ENCODE measurements at places on chromosomes 5 and 9.
A peak's percentile ranks its signal among the peaks of the same experiment; 100 is the strongest.

DNA sequence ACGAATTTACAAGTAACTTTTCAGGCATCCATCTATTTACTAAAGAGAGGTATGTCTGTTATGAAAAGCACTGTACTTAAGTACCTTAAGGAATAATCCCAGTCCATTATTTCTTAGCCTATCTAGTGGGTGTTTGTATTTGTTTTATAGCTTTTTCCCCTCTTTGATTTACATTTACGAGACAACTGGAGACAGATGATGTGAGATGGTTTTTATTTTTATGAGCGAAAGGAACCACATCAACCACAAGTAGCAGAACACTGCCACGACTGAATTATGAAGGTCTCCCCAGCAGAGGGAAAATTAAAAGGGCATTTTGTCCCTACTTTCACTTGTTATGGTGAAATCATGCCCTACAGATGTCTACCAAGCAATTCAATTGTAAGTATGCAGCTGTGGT, 357.8 kb downstream of the NFIB start:
- DNase-seq = no peak

DNA sequence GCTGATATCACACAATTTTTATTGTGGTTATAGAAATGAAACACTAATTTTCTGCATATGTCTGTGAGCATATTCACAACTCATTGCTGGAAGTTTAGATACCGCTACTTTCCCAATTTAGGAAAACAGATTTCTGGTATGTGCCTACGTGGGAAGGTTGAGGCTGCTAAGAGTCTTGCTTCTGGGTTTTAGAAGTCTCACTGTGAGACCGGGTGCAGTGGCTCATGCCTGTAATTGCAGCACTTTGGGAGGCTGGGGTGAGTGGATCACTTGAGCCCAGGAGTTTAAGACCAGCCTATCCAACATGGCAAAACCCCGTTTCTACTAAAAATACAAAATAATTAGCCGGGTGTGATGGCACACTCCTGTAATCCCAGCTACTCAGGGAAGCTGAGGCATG, 39.6 kb downstream of the UBAP1 start:
- DNase-seq = no peak

DNA sequence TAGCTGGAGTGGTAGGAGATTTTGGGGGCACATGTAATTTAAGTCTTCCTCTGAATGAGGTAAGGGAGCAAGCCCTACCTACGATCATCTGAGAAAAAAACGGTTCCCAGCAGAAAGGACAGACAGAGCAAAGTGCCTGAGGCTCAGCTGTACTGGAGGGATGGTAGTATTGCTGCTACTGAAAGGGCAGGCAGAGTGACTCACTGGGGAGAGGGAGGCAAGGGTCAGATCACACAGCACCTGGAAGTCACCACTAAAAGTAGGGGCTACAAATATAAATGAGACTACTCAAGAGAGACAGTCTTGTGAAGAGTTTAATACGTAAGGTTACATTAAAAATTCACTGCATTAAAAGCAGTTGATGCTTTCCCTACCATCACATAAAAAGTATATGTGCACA, 75.9 kb downstream of the NFIB start:
- no peak for DNase-seq

- DNase-seq = no peak
Measured at GRCh38 chr5:67842806-67843205, 372.8 kb upstream of the PIK3R1 start.

- DNase-seq = no peak
Measured at GRCh38 chr5:116861666-116862065, 287.0 kb upstream of the SEMA6A start.

GRCh38 chr5:86613455-86613854, 4.3 kb upstream of the COX7C start:
- DNase-seq = no peak

GRCh38 chr5:180084638-180085561, 13.3 kb upstream of the RNF130 start:
- no peak for DNase-seq

GRCh38 chr9:93225417-93225816, 41.5 kb downstream of the WNK2 start:
- no peak for DNase-seq

DNA sequence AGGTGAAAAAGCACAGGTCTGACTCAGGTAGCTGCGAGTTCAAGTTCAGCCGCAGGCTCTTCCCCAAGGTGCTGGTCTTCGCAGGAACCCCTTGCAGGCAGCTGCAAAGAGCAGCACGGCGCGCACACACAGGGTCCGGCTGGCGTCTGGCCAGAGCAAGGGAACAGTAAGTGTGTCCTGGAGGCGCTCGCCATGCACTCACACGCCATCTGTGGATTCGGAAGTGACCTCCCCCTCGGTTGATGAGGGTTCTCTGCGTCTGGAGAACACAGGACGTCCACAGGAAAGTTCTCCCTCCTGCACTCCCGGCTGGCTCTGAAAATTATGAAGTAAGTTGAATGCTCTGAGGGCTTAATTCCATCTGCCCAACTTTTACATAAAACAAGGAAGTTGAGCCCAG, 14.0 kb upstream of the EGFL7 start:
- no peak for DNase-seq

DNA sequence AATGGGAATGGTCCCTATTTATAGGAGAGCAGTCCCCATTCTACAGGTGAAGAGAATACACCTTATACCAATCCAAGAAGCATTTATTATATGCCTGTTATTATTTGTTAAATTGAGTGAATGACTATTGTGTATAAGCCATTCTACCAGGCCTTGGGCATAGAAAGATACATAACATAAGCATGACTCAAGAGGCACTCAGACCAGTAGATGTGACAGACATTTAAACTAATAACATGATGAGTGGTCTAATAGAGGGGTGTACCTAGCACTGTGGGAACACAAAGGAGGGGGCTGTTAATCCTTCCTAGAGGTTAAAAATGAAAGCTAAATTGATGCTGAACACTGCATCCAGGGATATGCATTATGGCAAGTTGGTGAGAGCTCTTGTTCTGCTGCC, 145.0 kb upstream of the TNC start:
- no peak for DNase-seq

GRCh38 chr5:135032695-135032998, 1.4 kb downstream of the PITX1 start:
- no peak for DNase-seq

GRCh38 chr5:58241389-58241788, 218.5 kb downstream of the PLK2 start:
- no peak for DNase-seq

DNA sequence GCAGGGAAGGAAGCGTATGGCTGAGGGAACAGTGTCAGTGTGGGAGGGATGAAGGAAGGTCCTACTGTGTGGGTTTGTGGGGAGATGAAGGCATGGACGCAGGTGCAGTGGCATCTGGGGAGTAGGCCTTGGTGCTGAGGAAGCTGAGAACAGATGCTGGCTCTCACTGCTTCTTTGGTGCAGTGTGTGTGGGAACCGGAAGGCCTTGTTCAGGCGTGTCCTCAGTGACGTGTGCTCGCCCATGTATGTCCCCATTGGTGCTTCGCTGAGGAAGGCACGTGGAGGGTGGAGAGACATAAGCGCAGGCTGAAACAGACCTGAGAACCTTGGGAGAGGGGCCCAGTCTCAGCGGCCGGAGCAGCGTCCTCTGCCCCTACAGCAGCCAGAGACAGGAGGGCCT, 18.7 kb downstream of the ADAMTS13 start:
- DNase-seq = no peak

DNA sequence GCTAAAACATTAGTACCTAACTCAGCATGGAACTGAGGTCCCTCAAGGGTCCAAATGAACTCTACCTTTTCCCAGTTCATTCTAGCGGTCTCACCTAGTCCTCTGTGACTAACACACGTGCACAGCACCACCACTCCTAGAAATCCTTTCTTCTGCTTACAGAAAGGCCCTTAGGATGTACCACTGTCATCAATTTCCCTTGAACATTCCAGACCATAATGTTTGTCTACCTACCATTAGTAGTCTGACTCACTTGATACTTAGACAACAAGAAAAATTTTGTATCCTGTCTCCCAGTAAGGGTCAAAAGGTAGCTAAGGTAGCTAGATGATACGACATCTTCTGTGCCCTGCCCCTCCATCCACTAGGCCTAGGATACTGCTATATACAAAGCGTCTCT, 166.6 kb downstream of the TSSK1B start:
- DNase-seq = no peak

- no peak for DNase-seq
Measured at GRCh38 chr9:86454701-86455615, 100.7 kb upstream of the TUT7 start.

- peak; percentile 60 for DNase-seq
Measured at GRCh38 chr9:137087409-137087925, 682 bp downstream of the MAN1B1 start.

DNA sequence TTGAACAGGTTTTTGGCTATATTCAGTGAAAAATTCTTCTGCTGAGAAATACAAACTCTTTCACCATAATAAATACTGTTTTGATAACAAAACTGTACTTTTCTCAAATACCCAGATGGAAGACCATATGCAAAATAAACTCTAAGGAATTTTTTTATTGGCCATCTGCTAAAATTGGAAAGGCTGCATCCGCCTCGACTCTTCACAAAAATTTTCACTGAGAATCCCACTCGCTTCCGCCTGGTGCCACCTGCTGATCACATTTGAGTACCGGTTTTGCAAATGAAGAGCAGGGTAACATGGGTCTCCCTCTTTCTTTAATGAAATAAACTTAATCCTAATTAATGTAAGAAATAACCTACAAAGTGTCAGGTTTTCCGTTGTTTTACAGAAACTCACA, 76.4 kb downstream of the TTLL11 start:
- no peak for DNase-seq

- peak; percentile 30 for DNase-seq
Measured at GRCh38 chr5:87020099-87020934, 247.4 kb upstream of the RASA1 start.

- no peak for DNase-seq
Measured at GRCh38 chr5:110916381-110917049, 155.0 kb upstream of the TSLP start.

- peak; percentile 80 for DNase-seq
Measured at GRCh38 chr5:150778517-150779396, at the start of gene SMIM3. TSS of gene SMIM3 (plus strand) at chr5:150778757. CDS start at chr5:150795441, 16,684 bp downstream.

GRCh38 chr5:173315495-173316338, 12.5 kb downstream of the STC2 start:
- DNase-seq = no peak

- DNase-seq = no peak
Measured at GRCh38 chr9:19703702-19704101, 85.1 kb downstream of the SLC24A2 start.

DNA sequence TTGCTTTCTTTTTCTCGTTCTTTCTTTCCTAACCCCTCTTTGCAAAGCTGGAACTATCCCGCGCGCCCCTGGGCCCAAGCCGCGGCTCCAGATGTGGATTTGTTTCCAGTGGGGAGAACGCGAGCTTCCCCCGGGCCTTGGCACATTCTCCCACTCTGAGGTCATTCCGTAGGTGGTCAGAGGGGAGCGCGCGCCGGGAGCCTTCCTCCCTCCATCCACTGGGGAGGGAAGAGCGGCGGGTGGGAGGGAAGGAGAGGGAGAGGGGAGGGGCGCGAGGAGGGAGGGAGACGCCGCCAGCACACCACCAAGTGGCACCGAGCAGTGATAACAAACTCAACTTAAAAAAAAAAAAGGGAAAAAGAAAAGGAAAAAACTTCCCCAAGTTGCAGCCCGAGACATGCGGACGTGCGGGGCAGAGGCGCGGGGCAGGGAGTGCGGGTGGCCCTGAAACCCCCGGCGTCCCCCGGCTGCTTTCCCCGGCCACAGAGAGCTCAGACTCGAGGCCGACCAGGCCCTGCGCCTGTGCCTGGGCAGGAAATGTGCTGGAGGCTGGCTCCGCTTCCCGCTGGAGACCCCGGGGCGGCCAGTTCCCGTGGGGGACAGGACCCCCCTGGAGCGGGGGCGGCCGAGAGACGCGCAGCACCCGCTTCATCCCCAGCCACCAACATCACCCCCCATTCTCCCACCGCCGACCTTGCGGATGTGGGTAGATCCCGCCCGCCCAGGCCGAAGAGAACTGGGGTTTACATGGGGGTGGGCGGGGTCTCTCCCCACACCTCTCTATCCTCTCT, 3.1 kb downstream of the IER5L start:
- peak; percentile 54 for DNase-seq

DNA sequence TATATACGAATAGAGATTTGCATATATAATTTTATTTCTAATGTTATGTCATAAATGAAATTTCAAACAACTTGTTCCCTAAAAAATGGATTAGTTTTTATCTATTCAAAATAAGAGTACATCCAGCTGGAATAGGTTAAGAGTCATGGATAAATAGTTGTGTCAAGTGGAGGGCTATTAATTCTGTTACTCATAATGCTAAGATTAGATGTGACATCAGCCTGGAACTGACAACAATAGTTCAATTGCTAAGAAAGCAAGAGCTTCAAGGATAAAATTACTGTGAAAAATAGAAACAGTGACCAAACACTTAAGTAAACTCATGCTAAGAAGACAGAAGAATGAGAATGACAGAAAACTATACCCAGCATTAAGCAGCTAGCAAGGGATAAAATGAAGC, 92.2 kb upstream of the CDH9 start:
- DNase-seq = no peak

DNA sequence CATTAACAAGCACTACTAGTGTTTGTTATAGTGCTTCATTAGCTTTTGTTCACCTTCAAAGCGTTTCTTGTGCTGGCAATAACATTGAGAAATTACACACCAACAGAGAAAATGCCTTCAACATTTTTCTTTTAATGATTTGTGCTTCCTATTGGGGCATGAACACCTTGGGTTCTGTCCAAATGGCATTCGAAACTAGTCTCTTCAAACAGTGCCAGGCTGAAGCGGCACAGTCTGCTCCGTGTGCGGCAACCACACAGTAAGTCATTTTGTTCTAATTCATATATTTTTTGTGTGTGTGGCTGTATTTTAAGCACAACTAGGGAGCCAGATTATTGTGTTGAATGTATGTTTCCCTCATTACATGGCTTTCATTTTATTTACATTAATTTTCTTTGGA, 414.7 kb upstream of the SGCD start:
- DNase-seq = no peak

DNA sequence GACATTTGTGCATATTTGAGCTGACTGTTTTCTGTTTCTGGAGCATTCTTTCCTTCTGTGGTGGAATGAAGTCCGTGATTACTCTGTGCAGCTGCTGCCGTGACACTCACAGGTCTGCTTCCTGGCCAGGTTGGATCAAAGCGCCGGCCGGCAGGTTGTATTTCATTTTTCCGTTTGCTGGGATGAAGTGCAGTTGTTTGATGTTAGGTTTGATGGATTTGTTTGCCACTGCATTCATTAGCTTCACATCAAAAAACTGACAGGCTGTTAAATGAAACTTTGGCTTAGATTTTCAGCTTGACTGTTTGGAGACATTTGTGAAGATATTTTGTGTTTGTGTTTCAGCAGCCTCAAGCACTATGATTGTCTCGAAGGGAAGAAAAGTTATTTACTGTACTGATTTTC, 140.1 kb downstream of the KDM4C start:
- DNase-seq = no peak

DNA sequence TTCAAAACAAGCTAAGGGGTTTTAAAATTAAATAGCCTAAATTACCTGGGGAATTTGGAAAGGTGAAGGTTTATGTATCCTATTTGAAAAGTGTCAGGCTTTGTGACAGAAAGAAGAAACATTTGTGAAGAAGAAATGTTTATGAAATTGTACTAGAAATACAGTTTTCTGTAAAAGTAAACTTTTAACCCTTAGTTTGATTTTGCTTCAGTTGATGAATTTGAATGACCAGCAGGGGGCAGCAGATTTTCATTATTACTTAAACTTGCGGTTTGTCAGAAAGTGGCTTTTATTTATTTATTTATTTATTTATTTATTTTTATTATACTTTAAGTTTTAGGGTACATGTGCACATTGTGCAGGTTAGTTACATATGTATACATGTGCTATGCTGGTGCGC, 58.1 kb downstream of the NNT start:
- peak; percentile 52 for DNase-seq

Measured in stimulated activated CD8-positive, alpha-beta memory T cell treated with anti-CD3 and anti-CD28 coated beads, Interleukin-4, amount 100 ng/mL, for 48 hours (primary cell).